ENCODE measurements at places on chromosomes 16 and 17.

DNA sequence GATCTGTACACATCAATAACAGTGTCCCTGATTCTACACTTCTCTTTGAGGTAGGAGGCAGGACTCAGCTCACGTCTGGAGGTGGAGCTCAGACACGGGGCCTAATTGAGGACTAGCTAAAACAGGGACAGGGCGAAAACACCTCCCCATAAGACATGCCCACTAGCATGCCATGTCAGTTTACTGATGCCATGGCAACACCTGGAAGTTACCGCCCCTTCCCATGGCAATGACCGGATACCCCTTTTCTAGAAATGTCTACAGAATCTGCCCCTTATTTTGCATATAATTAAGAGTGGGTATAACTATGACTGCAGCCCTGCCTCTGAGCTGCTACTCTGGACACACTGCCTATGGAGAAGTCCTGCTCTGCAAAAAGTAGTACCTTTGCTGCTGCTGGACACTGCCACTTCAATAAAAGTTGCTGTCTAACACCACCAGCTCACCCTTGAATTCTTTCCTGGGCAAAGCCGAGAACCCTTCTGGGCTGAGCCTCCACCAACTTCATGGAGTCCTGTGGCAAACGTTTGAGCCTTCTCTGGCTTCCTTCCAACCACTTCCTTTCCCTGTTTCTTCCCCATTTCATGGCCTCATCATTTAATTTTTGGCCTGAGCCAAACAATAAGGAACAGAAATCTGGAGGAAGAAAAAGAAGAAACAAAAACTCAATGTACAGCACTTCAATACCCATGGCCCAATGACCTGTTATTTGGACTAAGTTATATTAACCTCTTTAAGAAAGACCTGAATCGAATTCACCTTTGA is 21.0 kb downstream of the PHB1 start:
- no peak for DNase-seq

GRCh38 chr17:3845621-3846436 is at the start of gene NCBP3:
Gene NCBP3, minus strand, starts transcription at chr17:3846246. Its CDS starts 23 bp downstream, at chr17:3846223.
- DNase-seq = peak; percentile 47

GRCh38 chr17:66383333-66383732 is 80.9 kb downstream of the PRKCA start:
- no peak for DNase-seq

DNA sequence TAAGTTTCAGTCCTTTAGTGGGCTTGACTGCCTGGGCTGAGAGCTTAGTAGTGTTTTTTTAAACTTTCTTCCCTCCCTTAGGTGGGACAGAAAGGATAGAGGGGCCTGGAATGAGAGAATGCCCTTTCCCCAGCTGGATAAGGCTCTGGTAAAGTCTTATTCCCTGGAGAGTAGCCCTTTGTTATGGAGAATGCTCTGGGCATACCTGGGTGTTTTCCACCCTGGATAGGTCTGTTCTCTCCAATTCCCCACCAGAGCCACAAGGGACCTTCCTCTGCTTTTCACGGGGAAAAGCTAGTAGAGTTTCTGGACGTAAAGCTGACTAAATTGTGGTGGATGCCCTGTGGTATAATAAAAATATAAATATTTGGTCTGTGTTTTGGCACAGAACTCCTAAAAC is 164.1 kb downstream of the HS3ST4 start:
- DNase-seq = no peak

- DNase-seq = no peak
These were observed 593.7 kb downstream of the KCNJ2 start for GRCh38 chr17:70763018-70763417.

GRCh38 chr16:1667271-1667670 is 10.8 kb upstream of the JPT2 start:
- DNase-seq = no peak

- no peak for DNase-seq
These were observed 11.5 kb upstream of the IL34 start for GRCh38 chr16:70634861-70635260.

DNA sequence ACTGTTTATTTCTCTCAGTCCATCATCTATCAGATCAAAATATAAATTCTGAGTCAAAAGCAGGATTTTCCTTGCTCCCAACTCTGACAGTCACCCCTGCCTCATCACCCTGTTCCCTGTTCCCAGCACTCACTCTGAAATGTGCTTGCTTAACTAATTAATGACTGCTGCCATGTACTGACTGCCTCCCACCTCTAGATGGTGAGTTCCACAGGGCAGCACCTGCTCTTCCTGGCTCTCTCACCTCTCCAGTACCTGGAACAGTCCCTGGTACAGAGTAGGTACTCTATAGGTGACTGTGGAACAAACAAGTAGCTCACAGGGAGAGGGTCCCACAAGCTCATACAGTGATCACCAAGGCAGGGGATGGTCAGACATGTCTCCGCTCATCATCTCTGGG is 114.3 kb upstream of the C16orf82 start:
- no peak for DNase-seq

GRCh38 chr16:55817236-55817912 is 15.5 kb downstream of the CES1 start:
- no peak for DNase-seq

DNA sequence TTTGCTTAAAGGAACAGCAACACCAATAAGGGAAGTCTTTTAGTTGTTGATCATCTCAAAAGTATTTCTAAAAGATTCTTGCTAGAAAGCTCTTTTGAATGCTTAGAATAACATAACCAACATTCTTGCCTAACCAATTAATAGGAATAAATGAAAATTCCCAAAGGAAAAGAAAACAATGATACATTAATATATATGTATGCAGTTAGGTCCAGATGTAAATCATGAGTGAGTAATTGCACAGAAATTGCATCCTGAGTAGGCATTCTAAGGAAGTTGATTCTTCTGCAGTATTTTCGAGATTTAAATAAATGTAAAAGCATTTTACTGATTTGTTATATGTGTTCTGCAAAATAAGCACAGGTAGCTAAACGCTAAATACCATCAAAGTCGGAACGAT is 22.1 kb downstream of the COX10 start:
- no peak for DNase-seq

DNA sequence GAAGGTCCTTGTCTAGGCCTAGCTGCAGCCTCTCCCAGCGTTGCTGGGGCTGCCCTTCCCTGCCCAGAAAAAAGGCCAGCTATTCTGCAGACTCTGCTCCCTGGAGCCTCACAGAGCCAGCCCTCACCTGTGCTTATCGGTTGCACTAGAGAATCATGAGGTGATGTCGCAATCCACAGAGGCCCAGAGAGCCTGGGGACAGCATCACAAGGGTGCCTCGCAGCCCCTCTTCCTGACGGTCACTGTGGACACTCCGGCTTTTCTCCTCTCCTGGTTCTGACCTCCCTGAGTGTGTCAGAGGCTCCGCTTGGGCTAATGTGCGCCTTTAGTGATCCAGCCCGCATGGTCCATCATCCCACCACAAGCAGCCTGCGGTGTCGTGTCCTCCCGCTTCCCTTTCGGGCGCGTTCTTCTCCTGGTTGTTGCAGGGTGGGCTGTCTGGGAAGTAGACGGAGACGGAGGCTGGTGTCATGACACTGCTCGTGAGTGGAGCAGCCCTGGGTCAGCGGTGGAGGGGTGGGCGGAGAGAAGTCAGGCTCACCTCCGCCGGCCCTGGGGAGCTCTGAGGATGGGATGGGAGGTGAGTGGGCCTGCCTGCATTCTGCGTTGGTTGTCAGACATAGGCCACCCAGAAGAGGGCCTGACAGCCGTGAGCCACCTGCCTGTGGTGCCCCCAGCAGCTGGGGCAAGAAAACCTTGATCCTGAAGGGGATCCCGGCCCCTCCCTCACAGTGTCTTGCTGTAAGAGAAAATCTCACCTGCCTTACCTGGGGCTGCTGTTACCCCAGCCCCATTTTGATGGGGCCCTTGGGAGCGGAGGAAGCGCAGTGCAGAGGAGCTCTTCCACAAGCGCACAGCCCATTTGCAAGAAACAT is 165.9 kb upstream of the CHMP6 start:
- DNase-seq = no peak

GRCh38 chr16:4981473-4981872 is 23.3 kb downstream of the SEC14L5 start:
- no peak for DNase-seq

DNA sequence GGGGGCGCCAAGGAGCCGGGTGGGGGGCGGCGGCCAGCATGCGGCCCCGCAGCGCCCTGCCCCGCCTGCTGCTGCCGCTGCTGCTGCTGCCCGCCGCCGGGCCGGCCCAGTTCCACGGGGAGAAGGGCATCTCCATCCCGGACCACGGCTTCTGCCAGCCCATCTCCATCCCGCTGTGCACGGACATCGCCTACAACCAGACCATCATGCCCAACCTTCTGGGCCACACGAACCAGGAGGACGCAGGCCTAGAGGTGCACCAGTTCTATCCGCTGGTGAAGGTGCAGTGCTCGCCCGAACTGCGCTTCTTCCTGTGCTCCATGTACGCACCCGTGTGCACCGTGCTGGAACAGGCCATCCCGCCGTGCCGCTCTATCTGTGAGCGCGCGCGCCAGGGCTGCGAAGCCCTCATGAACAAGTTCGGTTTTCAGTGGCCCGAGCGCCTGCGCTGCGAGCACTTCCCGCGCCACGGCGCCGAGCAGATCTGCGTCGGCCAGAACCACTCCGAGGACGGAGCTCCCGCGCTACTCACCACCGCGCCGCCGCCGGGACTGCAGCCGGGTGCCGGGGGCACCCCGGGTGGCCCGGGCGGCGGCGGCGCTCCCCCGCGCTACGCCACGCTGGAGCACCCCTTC is 484 bp downstream of the FZD2 start:
- no peak for DNase-seq

DNA sequence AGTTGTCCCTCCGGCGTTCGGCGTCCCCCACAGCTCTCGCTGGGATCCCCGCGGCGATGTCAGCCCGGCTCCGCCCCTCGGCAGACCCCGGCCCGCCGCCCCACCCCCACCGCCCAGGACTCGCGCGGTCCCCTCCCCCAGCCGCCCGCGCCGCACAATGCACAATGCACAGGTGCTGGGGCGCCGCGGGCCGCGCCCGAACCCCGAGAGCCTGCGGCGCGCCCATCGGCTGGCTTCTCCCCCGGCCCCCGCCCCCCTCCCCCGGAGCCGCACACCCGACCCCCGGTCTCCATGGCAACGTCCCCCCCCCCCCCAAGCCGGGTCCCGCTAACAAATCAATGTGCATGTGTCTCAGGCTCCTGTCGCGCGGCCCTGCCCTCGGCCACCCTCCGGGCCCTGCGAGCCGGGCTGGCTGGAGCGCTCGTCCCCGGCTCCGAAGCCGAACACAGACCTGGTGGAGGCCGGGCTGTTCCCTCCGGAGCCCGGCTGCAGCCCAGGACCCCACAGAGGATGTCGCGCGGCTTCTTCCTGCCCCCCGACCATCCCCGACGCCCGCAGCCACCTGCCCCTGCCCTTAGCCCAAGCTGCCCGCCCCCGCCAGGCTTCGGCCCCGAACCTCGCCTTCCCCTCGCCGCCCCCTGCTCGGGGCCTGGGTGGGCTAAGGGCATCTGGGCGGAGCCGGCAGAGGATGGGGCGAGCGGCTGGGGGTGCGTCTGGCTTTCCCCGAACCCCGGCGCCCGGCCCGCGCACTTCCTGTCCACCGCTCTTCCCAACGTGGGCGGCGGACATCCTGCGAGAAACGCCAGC is 818 bp upstream of the CBX8 start:
- DNase-seq = no peak

DNA sequence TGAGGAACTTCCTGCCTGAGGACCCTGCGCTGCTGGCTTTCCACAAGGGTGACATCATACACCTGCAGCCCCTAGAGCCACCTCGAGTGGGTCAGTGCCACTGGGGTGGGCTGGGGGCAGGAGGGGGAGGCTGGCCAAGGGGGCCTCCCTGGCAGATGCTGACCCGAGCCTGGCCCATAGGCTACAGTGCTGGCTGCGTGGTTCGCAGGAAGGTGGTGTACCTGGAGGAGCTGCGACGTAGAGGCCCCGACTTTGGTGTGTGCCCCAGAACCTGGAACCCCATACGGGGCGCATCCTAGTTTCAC is 26.7 kb upstream of the ALKBH5 start:
- no peak for DNase-seq

- no peak for DNase-seq
These were observed 5.4 kb downstream of the SREBF1 start for GRCh38 chr17:17831208-17832031.

GRCh38 chr16:67657751-67658518 is 2.1 kb downstream of the ACD start:
- no peak for DNase-seq

DNA sequence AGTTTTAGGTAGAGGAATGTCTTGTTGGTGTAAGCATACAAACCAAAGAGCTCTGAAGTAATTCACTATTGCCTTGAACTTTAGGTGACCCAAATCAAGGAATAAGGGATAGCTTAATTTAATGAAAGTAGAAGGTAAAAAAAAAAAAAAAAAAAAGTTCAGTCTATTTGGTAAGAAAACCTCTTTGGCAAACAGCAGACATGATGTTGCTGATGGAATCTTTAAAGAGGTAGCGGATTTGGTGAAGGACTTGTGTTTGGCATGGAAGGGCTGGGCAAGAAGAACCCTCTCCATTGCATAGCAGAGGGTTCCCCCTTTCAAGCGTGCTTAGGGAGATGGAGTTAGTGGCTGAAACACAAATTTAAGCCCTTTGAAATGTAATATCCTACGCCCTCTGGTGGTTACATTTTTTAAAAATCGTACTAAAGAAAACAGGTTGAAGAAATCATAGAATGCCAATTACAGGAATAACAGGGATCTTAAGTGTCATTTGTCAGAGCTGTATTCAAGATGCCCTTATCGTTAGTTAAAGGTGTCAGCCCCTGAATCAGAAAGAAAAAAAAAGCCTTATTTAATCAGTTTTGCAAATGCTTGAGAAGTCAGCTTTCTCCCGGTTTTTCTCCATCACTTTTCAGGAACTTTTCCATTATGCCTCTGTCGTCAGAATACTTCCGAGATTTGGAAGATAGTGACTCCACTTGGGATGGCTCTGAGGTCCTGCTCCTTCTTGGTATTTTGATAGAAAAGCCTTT is 383.1 kb downstream of the KCNJ2 start:
- no peak for DNase-seq

DNA sequence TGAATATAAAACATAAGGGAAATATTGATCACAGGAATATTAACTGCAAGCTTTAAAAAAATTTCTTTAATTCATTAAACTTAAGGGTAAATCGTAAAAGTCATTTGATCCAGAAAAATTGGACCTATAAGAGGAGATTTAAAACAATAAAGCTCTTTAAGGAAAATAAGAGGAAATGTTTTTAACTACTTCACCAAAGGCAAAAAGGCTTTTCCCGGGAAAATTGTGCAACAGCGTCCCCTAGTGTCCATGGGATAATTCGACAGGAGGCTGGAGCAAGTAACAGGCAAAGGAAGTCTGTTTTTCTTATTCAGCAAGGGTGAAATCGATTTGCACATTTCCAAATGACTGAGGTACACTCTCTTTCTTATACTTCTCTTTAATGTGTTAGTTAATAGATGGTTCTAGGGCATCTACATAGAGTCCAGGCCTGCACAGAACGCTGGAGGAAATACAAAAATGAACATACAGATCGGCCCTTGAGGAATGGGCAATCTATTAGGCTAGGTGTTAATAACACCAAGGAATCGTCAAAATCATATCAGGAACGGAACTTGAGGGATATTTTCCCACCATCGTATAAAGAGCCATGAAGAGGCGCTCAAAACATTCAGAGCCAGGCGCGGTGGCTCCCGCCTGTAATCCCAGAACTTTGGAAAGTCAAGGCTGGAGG is 61.4 kb downstream of the ZNF18 start:
- DNase-seq = no peak
